ENCODE measurements at places on chromosomes 5 and 9. TPM values are rescaled to one million over a fixed set of nuclear protein-coding genes. Genes with fewer than 3 reads are reported as not detected.

- no peak for DNase-seq
These were observed 175.8 kb upstream of the CHD1 start for GRCh38 chr5:99104538-99105132.

DNA sequence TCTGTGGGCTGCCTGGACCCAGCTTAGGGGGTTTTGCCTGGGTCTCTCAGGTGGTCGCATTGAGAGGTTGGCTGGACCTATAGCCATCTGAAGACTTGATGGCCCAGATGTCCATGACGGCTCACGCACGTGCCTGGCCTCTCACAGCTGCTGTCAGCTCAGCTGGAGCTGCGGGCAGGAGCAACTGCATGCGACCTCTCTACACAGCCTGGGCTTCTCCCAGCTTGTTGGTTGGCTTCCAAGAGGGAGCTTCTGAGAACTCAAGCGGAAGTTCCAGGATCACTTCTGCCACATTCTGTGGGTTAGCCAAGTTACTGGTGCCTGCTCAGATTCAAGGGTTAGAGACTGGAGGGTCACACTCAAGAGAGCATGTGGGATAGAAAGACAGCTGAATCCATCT is 99.2 kb downstream of the DAPK1 start:
- DNase-seq, result peak; percentile 27

- DNase-seq, result no peak
These were observed 338.2 kb downstream of the NPR3 start for GRCh38 chr5:33049298-33049697.

Gene IFNK
- polyA plus RNA-seq, result not detected

Gene NDST1
- polyA plus RNA-seq, result 53.5 TPM

- DNase-seq, result no peak
These were observed 478.5 kb upstream of the KIF2A start for GRCh38 chr5:61827445-61827975.

Gene IL3
- polyA plus RNA-seq, result not detected

Gene PCDHB15
- 2.8 TPM for polyA plus RNA-seq

- DNase-seq, result no peak
These were observed 31.6 kb downstream of the PTGS1 start for GRCh38 chr9:122402403-122402871.

- DNase-seq, result no peak
These were observed 2.1 kb downstream of the ARHGEF37 start for GRCh38 chr5:149583394-149583793.

DNA sequence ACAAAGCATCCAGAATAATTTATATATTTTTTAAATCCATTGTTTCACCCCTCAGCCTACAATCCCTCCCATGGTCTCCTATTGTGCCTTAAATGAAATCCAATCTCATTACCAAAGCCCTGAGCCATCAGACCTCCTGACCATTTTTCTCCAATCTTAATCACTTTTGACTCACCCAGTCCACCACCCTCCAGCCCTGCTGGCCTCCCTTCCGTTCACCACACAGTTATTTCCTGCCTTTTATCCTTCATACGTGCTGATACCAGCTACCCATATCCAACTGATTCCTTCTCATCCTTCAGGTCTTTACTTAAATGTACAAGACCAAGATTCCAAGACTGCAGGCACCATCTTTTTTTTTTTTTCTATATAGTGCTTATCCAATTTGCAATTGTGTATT is 1026.7 kb upstream of the DMAC1 start:
- no peak for DNase-seq

GRCh38 chr5:116084287-116084691 is 536 bp upstream of the COMMD10 start:
- DNase-seq, result no peak

- DNase-seq, result no peak
These were observed 4.7 kb downstream of the SPTAN1 start for GRCh38 chr9:128556926-128557634.

DNA sequence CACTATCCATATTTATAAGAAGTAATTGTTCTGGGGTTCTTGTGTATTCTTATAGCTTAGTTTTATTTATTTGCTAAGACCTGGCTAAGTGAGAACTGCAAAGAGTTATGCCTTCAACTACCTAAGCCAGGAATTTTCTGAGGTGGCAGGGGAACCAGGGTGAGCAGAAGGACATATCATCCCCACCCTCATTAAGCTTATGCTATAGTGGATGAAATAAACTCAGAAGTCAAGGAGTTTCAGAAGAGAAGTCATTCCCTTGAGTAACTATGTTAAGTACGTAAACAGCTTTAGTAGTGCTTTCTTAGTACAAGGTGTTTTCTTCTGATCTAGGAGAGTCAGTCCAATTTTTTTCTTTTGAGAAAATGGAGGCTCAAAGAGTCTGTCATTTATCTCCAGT is 41.7 kb downstream of the STK32A start:
- DNase-seq, result no peak

Gene TRAF1
- polyA plus RNA-seq, result 1.7 TPM

DNA sequence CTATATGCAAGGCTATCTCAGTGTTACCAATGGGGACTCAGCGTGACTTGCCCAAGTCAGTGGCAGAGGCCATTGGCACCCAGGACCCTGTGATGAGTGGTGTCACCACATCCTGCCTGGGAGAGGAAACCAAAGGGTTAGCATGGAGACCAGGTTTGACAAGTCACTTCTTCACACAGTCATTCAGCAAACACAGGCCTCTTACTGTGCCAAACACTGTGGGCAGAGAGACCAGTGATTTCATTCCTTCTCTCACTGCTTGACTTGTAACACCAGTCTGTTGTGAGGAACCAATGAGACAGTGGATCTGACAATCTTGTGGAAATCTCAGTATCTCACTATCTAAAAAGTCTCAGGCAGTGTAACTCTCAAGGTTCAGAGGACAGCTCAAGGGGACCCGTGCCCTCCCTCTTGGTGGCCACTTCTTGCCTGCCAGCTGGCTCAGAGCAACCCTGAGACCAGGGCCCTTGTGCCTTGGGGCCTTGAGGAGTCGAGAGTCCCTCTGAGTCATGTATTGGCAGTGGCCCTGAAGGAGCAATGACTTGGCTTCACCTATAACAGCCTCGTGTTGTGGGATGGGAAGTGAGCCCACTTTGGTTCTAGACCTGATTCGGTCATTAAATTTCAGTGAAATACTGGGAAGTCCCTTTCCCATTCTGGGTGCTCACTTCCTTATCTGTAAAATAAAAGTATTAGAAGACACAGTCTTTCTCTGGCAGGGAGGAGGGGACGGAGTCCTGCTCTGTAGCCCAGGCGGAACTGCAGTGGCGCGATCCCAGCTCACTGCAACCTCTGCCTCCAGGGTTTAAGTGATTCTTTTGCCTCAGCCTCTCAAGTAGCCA is 1.6 kb downstream of the FABP6 start:
- no peak for DNase-seq

- DNase-seq, result no peak
These were observed 20.3 kb upstream of the TERT start for GRCh38 chr5:1315018-1315708.

DNA sequence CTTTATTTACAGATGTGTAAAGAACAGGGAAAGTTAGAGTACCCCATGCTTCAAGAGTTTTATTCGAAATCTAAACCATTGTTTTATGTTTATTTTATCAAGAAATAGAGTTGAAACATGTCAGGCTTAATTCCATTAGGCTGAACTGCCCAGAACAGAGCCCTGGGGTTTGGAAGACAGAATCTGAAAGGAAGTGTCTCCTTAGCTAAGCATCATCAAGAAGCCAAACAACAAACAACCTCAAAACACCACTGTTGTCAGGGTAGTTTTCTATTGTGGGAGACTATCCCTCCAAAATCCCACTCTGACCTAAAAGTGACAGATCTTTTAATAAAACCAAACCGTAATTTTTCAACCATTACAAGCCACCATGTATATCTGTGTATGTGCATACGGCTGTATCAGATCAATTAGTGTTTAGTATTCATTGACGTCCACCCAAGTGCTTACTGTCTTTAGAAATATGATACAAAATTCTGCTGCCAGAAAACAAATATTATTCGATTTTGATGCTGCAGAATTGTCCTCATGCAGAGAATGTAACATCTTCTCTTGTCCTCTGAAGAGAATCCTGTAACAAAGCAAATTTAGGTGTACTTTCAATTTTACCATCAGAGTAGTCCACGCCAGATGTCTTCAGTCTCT is 271.9 kb upstream of the TMEM161B start:
- DNase-seq, result no peak

DNA sequence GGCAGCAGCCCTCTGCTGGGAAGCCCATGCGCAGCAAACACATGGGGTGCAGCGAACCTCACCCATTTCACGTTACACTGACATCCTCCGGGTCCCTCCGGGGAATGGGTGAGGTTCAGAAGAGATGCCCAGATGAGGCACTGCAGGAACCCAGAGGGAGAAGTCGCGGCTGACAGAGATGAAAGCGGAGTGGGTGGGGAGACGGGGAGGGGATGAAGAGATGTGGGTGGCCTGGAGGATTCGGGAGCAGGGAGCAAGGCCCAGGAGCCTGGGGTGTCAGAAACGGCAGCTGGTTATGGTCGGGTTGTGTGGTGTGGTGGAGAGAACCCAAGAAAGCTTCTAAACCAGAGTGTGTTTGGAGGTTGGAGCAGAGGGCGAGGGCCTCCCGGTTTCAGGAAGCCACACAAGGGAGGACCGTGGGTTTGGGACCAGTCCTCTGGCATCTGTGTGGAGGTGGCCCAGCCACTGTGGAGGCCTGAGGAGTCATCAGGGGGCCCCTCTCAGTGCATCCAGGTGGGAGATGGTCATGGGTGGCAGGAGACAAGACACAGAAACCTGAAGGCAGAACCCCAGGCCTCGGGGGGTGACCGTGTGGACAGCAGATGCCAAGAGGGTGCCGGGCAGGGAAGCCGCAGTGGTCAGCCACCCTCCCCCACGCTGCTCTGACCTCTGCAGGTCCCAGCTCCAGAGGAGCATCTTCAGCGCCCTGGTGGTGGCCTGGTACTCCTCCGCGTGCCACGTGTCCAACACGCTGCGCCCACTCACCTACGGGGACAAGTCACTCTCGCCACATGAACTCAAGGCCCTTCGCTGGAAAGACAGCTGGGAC is 8.6 kb downstream of the UCK1 start:
- no peak for DNase-seq

Gene CFAP157
- 0.08 TPM for polyA plus RNA-seq

DNA sequence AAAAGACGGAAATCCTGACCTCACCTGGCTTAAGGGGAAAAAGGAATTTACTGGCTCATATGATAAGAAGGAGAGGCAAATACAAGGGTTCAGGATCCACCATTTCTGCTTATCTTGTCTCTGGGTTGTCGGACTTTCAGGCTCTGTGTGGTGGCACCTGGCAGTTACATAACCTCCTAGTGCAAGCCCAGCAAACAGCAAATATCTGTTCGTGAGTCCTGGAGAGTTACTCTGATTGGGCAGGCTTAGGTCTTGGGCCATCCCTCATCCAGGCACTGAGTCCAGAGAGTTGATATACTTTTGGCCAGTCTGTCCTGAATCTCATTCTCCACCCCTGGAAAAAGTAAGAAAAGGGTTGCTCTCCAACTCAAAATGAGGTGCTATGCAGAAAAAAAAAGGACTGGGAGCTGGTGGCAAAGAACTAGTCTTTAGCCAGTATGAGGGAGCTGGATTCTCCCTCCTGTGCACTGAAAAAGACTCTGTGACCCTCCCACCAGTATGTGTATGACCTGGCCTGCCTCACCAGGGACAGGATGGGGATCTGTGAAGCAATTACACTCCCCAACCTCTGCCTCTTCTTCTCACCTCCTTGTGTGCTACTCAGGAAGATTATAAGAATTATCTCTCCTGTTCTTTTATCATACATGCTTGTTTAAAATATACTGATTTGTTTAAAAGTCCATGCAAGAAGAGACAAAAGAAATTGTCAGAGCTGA is 282.9 kb downstream of the ARHGAP26 start:
- DNase-seq, result no peak

DNA sequence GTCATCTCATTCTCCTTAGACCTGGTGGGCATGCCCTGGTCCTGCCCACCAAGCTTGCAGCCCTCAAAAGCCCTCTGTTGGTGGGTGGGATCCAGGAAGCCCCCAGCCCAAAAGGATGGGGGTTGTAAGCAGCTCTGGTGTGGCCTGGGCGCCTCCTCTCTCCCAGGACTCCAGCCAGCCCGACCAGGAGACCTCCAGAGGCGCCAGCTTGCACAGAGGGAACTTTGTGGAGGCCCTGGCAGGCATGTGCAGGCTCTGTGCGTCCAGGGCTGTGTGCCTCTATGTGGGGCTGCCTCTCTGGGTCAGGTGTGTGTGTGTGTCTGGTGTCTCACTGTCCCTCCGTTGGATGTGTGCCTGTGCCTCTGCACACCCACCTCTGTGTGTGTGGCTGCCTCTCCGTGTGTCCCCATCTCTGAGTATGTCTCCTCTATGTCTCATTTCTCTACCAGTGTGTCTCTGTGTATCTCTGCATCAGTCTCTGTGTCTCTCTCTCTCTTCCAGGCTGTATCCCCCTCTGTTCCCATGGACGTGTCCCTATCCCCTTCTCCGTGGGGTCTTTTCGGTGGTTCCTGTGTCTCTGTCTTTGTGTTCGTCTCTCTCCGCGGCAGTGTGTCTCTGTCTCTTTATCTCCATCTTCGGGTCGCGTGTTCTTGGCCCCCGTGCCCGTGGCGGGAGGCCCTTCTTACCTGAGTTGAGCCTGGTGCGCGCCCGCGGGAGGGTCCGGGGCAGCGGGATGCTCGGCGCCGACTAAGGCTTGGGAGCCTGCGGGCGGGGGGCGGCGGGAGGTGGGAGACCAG is 501 bp downstream of the ENHO start:
- DNase-seq, result no peak
